ENCODE measurements at places on chromosomes 3 and 15.

- DNase-seq: no peak
Measured at GRCh38 chr3:30742796-30743619, 136.6 kb downstream of the TGFBR2 start.

DNA sequence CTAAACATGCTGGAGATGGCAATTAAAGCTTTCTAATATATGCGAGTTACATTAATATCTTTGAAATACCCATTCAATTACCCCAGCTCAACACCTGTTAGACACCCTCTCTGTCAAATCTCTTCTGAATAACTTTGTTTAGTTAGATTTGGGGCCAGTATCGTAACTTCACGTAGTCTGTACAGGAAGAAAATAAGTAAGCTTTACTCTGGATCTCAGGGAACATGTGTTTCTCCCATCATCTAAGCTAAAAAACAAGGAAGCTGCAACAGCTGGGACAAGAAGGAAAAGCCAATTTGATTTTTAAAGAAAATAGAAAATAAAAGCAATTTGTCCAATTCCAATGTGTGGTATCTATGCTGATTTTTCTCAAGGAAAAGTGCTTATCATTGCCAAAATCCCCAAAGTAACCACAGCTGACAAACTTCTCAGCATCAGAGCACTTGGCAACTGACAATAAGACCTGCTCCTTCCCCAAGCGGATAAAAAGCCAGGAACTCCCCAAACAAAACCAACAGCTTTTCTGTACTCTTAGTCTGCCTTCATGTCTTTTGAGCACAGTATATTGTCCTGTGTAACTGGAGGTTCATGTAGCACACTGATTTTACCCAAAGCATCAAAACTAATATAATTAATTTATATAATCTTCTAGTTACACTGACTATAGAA lies 279.1 kb downstream of the ZBTB20 start:
- DNase-seq: no peak

- DNase-seq: peak; percentile 91
Measured at GRCh38 chr3:184261854-184262763, 756 bp upstream of the CAMK2N2 start.

DNA sequence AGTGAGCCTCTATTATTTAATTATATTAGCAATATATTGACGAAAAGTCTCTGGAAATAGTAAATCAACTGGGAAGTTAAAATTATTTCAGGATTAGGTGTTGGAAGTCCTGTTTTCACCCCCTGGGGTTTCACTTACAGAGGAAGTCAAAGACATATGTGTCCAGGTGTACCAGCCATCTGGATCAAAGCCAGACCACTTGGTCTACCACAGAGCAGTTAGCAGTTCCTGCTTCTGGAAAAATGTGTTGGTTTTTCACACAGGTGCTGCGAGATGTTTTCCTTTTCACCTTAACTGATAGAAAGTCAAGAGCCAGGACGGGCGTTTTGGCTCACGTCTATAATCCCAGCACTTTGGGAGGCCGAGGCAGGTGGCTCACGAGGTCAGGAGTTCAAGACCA lies 13.1 kb downstream of the MME start:
- peak; percentile 91 for DNase-seq

Measured in NCI-H2081 (cell line).